ENCODE measurements at places on chromosomes 1 and 21. TPM values are rescaled to one million over a fixed set of nuclear protein-coding genes. Genes with fewer than 3 reads are reported as not detected.

Gene RGS1
- polyA plus RNA-seq, result not detected

Gene SLC6A17
- 2.2 TPM for polyA plus RNA-seq

Gene S1PR1
- polyA plus RNA-seq, result 0.07 TPM

Gene MAP3K7CL
- 2.9 TPM for polyA plus RNA-seq

Gene C4BPA
- polyA plus RNA-seq, result 0.92 TPM

Gene PLEKHM2
- 20.0 TPM for polyA plus RNA-seq

Gene RASSF5
- polyA plus RNA-seq, result 1.9 TPM

Gene ITGB2
- polyA plus RNA-seq, result 0.54 TPM

Gene CFAP107
- polyA plus RNA-seq, result not detected

Gene PCNX2
- 8.7 TPM for polyA plus RNA-seq
